ENCODE measurements at places on chromosomes 12 and 14.

DNA sequence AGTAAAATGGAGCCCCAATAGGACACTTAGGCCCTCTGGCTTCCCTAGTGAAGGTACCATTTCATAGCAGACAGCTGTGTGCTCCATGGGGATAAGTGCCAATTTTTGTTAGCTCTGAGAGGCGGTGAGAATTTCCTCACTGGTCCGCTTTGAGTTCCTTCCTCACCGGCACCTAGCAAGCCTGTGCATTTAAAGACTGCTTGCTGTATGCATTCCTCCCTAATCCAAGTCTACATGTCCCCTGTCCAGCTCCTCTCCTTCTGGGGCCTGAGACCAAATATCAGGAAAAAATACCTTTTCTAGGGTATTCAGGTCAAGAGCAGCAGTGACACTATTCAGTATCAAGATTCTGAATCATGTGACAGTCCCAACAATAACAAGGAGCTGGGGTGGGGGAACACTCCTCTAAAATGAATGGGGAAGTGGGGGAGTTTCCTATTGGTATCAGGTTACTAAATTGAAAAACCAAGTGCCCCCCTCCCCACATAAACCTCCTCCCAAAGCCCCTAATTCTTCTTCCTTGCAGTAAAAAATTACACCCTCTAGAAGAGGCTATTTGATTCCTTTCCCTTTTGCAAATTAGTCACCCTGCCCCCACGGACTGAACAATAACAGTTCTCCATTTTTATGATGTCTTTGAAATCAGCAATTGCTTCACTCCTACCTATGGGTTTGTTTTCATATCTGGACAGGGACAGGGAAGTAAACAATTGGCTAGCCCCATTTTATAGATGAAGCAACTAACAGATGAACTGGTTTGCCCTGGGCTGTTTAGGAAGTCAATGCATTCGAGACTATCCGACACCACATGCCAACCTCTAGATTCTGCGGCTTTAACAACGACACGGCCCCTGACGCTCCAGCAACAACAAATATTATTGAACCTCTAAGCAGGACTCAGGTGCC is 28.9 kb downstream of the BCL11B start:
- DNase-seq, result no peak

- DNase-seq, result peak; percentile 79
Observed at GRCh38 chr14:90721619-90722305, 94.5 kb downstream of the TTC7B start.

DNA sequence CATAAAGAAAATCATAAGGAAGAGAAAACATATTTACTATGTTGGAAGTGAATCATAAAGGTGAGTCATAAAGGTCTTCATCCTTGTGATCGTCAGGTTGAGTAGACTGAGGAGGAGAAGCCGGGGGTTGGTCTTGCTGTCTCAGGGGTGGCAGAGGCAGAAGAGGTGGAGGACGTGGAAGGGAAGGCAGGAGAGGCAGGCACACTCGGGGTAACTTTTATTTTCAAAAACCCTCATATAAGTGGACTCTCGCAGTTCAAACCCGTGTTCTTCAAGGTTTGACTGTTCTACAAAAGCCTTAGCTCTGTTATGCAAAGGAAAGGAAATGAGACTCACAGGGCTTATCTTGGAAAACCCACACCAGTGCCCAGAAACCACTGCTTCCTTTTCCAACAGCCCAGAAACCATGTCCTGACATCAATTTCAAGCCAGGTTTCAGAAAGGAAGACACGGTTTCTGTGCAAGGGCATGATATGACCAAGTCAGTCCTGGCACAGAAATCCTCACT is 14.0 kb downstream of the SMCO2 start:
- DNase-seq, result peak; percentile 90

- peak; percentile 13 for DNase-seq
Observed at GRCh38 chr12:113980537-113981337, 14.6 kb upstream of the RBM19 start.

DNA sequence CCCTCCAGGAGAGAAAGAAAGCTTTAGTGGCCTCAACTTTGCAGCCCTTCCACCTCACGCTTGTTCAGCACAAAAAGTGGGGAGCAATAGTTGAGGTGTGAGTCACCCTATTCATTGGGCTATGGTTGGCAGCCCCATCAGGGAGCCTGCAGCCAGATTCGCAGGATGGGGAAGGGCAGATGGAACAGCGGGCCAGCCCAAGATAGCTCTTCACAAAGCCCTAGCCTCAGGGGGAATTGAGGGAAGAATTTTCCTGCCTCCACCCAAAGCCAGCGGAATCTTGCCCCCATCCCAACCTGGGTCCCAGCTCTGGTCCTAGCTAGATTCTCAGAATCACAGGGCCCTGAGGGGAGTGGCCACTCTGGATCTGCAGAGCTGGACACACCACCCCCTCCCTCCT is 3.6 kb upstream of the KRT5 start:
- no peak for DNase-seq

DNA sequence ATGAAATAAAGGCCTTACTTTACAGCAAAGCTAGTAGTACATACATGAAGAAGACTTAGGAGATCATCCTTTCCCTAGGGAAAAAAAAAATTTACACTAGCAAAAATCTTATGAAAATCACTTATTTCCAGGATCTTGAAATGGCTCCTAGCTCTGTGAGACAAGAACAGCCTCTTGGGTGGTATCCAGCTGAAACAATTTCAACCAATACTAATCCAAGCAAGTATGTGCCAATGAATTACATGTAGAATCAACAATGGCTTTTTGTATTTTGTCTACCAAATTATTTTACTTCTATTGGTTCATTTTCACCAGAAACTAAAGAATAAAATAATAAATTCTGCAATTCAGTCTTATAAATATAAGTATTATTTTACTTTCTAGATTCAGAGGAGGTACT is 2.7 kb upstream of the SLCO1A2 start:
- no peak for DNase-seq

GRCh38 chr12:13049816-13050215 is 5.6 kb downstream of the FAM234B start:
- DNase-seq, result no peak

- peak; percentile 97 for DNase-seq
Observed at GRCh38 chr14:101980700-101981099, 16.3 kb downstream of the DYNC1H1 start.

DNA sequence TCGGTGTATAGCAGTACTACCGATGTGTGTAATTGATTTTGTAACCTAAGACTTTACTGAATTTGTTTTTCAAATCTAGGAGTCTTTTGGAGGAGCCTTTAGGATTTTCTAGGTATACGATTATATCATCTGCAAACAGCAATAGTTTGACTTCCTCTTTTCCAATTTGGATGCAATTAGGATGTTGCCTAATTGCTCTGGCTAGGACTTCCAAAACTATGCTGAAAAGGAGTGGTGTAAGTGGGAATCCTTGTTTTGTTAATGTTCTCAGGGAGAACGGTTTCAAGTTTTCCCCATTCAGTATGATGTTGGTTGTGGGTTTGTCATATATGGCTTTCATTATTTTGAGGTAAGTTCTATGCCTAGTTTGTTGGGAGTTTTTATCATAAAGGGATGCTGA is 171.6 kb upstream of the PDE3A start:
- no peak for DNase-seq

- DNase-seq, result no peak
Observed at GRCh38 chr12:75774261-75775052, 257.1 kb downstream of the PHLDA1 start.

DNA sequence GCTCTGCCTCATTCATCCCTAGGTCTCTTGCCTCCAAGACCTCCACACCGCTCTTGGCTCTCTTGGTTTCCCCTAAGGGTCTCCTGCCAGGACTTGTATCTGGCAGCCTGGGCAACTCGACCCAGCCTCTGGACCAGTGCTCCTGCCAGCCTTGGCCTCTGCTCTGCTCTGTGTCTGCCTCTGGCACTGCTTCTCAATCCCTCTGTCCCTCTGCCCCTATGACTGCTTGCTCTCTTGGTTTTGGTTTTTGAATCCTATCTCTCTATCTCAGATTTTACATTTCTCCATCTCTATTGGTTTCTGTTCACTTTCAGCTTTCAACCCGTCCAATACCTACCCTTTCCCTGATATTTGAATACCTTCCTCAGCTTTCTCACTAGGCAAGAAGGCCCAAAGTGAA is 6.3 kb downstream of the ITGA5 start:
- no peak for DNase-seq

DNA sequence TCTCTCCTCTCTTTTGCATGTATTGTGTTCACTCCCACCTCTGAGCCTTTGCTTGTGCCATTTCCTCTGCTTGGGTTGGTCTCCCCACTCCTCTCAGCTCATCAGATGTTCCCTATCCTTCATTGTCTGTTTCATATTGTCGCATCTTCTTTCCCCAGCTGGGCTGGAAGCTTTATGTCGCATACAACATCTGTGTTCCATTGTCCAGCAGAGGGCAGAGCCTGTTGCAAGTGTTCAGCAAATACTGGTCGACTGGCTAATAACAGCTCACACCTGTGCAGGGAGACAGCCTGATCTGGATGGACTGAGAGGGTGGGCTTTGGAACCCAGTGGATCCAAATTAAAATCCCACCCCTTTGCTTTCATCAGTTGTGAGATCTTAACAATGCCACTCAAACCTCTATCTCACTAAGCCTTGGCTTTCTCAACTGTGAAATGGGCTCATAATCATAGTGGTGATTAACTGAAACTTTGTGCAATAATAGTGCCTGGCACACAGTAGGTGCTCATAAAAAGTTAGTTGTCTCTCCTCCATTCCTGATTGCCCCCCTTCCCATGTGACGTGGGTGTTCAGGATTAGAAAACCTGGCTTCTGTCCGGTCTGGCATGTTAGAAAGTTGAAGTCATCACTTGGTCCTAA is 75.8 kb downstream of the RIN3 start:
- DNase-seq, result no peak

DNA sequence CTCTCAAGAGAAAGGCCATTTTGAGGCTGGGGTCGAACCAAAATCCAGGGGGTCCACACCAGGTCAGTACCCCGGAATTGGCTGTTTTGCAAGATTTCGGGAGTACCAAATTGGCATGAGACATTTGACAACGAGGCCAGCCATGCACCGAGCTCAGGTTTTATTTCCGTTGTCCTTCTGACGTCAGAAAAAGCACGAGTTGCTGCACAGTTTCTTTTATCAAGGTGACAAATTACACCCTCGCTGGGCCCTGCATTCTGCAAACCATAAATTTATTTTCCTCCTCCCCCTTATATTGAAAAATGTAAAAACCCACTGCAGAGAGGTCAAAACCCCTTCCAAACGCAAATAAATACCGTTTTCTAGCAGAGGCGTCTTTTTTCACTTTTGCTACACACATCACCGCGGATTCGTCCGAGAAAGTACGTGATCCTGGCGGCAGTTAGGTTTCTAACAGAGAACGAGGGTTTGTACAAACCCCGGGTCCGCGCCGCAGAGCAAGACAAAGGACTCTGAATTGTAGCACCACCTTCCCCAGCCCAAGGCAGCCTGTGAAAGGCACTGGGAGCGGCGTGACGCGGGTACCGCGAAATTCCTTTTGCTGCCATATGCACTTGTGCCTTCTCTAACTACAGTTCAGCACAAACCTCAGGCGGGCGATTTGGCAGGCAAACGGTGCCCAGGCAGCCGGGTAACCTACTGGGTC is 1.8 kb downstream of the SLC38A1 start:
- DNase-seq, result peak; percentile 48

DNA sequence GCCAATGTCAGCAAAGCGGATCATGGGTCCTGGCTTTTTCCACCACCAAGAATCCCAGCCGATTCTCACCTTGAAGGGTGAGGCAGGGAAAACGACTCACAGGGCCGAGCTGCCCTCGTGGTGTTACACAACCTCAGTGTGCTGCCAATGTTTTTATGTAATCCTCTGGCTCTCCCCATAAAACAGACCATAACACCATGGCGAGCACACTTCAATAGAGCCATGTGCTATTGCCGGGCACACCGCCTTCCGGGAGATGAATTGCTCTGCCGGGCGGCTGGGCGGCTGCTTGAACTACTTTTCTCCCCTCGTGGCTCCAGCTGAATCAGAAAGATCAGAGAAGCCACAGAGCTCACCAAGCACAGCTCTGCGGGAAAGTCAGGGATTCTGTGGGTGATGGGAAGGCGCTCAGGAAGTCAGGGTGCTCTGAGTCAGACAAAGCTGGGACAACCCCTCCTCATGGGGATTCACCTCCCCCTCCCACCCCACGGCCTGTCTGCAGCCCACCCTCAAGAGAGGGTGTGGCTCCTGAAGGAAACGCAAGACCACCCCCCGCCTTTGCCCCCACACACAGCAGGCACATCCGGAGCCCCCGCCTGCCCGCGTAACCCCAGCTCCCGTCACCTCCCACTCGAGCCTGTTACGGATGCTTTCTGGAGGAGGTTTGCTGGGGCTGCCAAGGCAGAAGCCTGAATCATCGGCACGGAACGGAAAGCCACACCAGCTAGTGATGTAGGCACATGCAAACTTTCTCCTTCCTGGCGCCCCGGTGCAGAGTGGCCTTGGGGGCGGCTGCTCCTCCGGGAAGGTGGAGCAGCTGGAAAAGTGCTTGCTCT is 1.8 kb downstream of the GALNT9 start:
- peak; percentile 88 for DNase-seq

DNA sequence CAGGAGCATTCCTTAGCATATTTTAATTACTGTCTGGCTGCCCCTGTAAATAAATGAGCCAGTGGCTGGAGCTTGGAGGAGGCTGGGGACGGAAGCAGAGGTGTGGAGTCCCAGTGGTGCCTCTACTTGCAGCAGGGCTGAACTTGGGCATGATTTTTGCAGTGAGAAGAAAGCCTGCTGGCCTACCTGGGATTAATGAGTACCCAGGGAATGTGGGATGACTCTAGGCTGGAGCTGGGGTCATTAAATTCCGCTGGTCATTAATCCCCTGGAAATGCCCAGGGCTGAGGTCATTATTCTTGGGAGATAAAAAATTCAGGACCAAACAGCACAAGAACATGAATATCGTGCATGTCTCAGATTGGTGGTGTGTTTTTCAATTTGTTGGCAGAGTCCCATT is 753.3 kb downstream of the VRK1 start:
- no peak for DNase-seq

GRCh38 chr12:1619587-1619986 is 9.4 kb upstream of the WNT5B start:
- DNase-seq, result peak; percentile 46

DNA sequence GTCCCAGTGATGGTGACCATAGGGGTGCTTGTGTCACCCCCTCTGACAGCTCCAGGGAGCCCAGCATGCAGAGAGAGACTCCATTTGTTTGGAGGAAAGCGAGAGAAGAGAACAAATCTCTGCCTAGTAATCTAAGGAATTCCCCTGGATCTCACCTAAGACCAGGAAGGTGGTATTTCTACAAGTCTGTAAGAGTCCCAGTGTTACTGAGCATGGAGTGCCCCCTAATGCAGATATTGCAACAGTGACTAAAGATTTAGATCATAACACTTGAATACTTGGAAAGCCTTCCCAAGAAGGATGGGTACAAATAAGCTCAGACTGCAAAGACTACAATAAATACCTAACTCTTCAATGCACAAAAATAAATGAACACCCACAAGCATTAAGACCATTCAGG is 360.4 kb upstream of the GARIN6 start:
- no peak for DNase-seq
